Stomach (tissue), 19 donors: ENCODE measurements at places on chromosomes 6 and 20. TPM values are rescaled to one million over a fixed set of nuclear protein-coding genes. Genes with fewer than 3 reads are reported as not detected.

The LPA gene
- not detected for total RNA-seq

The C20orf202 gene
- not detected for total RNA-seq

The PGC gene
- 1,005 TPM for total RNA-seq

The LY6G6C gene
- total RNA-seq: not detected

The CCND3 gene
- total RNA-seq: 40.6 TPM

The MEP1A gene
- total RNA-seq: 15.6 TPM

The OPRM1 gene
- total RNA-seq: 1.5 TPM

The VEGFA gene
- 352 TPM for total RNA-seq

The GGTLC1 gene
- total RNA-seq: not detected

The LAMA4 gene
- total RNA-seq: 48.7 TPM

The DNAAF9 gene
- 22.2 TPM for total RNA-seq

The KCNK16 gene
- not detected for total RNA-seq

The RIPK1 gene
- 19.4 TPM for total RNA-seq

The SLC35F1 gene
- total RNA-seq: not detected

The DUSP15 gene
- not detected for total RNA-seq

The SOX18 gene
- total RNA-seq: 0.58 TPM

The ESR1 gene
- total RNA-seq: not detected

The E2F1 gene
- total RNA-seq: 19.6 TPM

The SYCP2 gene
- total RNA-seq: 8.5 TPM

The BEND6 gene
- total RNA-seq: not detected

The CFB gene
- total RNA-seq: 185 TPM

The LRRN4 gene
- not detected for total RNA-seq

The PNLDC1 gene
- total RNA-seq: not detected

The WFDC10B gene
- not detected for total RNA-seq

The VIP gene
- total RNA-seq: 0.87 TPM

The BPIFA1 gene
- total RNA-seq: not detected
